H4 (cell line): ENCODE measurements at places on chromosomes 4 and X. TPM values are rescaled to one million over a fixed set of nuclear protein-coding genes. Genes with fewer than 3 reads are reported as not detected.

The SMC1A gene
- 17.7 and 31.8 TPM in 2 replicates for total RNA-seq

The TSPAN7 gene
- 8.8 and 14.6 TPM in 2 replicates for total RNA-seq

The CLNK gene
- not detected in 2 replicates for total RNA-seq

The GC gene
- not detected in 2 replicates for total RNA-seq

The GLRA2 gene
- total RNA-seq: not detected in 2 replicates

The OPHN1 gene
- total RNA-seq: 2.0 and 4.4 TPM in 2 replicates

The PRSS12 gene
- 6.7 and 12.2 TPM in 2 replicates for total RNA-seq

The CYLC1 gene
- not detected in 2 replicates for total RNA-seq

The BCORL1 gene
- total RNA-seq: 0.46 and 1.3 TPM in 2 replicates

The ZNF630 gene
- total RNA-seq: 4.4 and 4.5 TPM in 2 replicates

GRCh38 chr4:119833611-119834010 is 205.0 kb upstream of the PDE5A start:
- DNase-seq: no peak

DNA sequence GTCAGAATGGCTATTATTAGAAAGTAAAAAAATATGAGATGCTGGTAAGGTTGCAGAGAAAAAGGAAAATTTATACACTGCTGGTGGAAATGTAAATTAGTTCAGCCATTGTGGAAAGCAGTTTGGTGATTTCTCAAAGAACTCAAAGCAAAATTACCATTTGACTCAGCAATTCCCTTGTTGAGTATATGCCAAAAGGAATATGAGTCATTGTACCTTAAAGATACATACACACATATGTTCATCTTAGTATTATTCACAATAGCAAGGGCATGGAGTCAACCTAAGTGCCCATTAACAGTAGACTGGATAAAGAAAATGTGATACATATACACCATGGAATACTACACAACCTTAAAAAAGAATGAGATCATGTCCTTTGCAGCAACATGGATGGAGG is 148.2 kb downstream of the COMMD8 start:
- peak; percentile 26 for DNase-seq

DNA sequence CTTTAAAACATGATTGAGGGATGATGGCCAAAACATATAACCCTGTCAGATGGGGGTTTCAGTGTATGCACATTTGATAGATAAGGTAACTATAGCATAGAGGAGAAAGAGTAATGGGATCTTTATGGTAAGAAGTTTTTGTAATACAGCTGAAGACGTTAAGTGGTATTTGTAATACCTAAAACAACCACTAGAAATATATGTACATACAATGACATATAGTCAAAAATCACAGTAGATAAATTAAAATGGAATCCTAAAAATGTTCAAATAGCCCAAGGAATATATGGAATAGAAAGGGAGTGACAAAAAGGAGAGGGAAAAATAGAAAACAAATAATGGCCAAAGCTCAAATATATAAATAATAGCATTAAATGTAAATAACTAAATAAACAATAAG is 371.3 kb upstream of the FSTL5 start:
- no peak for DNase-seq

DNA sequence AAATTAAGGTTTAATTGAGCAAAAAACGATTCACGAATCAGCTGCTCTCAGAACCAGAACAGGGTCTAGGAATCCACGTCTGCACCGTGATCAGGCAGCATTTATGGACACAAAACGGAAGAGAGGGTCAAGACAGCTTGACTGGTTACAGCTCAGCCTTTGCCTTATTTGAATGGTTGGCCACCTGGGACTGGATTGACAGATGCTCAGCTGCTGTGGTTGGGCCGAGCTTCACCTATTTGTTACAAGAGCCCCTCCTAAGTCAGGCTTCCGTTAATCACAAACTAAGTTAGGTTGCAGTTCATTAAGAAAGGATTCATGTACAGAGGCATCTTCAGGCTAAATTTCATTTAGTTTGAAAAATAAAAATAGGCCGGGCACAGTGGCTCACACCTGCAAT is 50.6 kb upstream of the MAN2B2 start:
- no peak for DNase-seq

DNA sequence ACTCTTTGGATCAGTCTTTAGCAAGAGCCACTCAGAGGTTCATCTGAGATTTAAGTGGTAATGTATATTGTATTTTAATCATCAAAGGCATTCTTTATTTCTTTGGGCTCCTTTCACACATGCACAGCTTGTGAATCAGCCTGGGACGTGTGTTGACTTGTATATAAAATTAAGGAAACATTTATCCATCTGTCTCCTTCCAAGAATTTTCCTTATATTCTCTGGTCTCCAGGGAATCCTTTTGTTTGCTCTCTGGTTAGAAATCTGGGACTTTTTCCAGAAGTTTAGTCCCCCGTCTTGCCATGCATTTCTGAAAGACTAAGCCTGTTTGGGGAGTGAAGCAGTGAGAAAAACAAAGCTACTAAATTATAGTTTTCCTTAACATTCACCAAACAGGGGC is 212.3 kb downstream of the DCAF12L2 start:
- no peak for DNase-seq

DNA sequence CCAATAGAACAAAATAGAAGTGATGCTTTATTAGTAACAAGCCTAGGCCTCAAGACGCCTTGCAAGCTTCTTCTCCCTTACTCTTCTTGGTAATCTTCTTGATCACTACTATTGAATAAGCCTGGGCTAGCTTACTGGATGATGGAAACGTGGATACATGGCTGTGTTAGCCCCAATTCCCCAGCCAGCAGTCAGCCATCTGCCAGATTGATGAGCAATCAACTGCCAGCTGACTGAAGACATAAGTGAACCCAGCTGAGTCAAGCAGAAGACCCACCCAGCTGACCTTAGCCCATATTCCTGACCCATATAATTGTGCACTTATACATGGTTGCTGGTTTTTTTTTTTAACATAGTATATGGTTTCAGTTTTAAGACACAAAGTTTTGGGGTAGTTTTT is 130.4 kb downstream of the DHX15 start:
- DNase-seq: no peak

- DNase-seq: no peak
These were observed 10.9 kb downstream of the MTMR1 start for GRCh38 chrX:150704030-150704613.

GRCh38 chr4:3262208-3263052 is 13.5 kb downstream of the MSANTD1 start:
- no peak for DNase-seq

DNA sequence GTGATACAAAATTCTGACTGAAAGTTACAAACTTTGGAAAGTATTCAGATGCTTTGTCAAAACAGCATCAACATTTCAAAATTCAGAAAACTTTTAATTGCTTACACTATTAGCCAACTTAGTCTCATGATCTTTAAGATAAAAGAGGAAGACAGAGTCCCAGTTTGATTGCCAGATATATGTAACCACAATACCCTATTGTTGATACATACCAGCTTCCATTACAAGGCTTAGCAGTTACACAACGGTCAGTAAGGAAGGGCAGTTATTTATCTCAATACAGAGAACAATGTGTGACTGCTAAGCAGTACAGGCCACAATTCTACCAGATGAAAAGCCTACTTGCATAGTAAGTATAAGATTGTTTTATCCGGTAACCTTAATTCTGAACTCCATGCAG is 138.4 kb downstream of the SPANXN3 start:
- no peak for DNase-seq

GRCh38 chrX:7891928-7892327 is 35.3 kb downstream of the PNPLA4 start:
- DNase-seq: no peak

DNA sequence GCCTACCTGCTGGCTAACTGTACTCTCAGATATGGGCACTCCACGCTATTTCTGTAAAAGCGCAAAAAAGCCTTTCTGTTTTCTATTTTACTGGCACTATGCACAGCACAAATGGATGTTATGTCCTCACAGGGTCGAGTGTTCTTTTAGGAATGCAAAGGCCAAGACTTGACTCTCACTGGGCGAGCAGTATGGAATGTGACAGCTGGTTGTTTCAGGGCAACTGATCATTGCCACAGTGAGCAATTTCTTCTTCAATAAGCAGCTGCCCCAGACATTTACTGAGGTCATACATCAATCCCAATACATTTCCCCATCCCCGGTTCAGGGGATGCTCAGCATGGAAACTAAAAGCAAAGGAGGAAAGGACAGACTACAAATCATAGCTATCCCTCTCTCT is 58.2 kb downstream of the PDE5A start:
- DNase-seq: no peak

DNA sequence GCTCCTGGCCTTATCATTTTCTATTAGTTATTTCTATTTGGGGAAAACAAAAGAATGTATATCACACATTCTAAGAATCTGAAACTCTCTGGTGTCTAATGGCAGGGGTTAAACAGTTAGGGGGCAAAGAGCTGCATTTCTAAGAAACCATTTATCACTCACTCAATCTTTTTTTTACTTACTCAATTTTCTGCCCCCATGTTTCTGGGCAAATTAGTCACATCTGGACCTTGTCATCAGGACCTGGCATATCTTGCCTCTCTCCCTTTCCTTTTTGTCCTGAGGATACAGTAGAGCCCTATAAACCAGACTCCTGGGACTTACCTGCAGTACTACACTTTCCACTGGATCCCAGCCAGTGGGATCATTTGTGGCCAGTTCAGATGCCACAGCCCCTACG is 89.1 kb downstream of the ANXA3 start:
- no peak for DNase-seq

DNA sequence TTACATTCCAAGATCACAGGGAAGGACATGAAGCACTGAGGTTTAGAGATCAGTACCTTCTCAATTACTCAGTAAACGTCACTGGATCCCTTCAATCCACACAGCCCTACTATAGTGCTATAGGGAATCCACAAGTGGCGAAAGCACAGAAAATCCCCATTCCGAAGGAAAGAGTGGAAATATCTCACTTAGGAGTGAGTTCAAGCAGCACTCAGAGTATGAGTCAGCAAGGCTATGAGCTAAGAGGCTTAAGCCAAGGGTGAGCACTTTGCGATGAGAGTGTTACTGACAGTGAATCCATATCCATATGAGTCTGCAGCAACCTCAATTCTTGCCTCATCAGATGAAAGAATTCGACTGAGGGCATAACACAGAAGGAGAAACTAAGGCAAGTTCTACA is 165.1 kb downstream of the VSIG4 start:
- DNase-seq: no peak

- DNase-seq: no peak
These were observed 328.2 kb downstream of the DTHD1 start for GRCh38 chr4:36609661-36610060.

- peak; percentile 56 for DNase-seq
These were observed 1735.1 kb downstream of the PCDH7 start for GRCh38 chr4:32455231-32455630.

GRCh38 chr4:64738240-64738639 is 329.0 kb upstream of the TECRL start:
- DNase-seq: no peak

GRCh38 chrX:115713460-115713859 is 152.5 kb downstream of the PLS3 start:
- peak; percentile 13 for DNase-seq

DNA sequence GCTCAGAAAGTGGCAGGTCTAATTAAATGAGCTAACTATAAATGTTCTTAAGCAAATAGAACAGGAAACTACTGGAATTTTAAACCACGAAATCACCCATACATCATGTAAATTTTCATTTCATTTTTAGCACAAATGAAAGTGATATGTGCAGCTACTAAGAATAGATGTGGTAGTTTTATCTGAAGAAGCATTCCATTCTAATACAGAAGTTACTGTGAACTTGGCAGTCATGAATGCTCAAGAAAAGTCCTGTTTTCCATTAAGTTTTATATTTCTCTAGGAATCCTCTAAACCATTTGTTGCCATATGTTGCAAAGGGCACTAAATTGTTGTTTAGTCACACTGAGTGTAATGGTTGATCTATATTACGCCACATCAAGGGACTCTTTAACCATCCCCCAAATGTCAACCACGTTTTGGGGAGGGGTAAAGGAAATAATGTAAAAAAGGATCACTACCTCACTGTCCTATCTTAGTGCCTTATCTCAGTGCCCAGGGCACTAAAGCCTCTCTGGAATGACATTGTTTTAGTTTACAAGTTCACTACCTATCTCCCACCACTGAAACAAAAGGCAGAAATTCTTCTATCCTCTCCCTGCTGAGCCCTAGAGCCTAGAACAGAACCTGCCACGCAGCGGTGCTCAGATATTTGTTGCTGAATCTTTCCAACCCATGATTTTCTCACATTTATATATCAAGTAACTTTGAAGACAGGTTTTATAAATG is 118.0 kb downstream of the SHISA3 start:
- DNase-seq: no peak

DNA sequence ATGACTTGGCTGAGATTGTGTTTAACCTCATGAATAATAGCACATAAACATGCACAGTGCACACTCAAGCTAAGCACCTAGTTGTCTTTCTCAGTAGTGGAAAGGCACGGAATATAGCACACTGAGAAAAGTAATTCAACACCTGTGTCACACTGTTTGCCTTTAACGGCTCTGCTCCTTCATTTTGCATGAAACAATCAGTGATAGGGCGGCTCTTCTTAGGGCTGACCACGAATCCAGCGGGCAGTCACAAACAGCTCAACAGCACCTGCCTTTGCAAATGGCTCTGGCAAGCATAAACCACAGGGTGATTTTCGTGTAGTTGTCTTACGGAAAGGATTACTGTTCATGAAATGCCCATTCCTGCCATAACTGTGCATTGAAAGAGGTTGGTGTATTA is 954.0 kb upstream of the TENM3 start:
- no peak for DNase-seq

DNA sequence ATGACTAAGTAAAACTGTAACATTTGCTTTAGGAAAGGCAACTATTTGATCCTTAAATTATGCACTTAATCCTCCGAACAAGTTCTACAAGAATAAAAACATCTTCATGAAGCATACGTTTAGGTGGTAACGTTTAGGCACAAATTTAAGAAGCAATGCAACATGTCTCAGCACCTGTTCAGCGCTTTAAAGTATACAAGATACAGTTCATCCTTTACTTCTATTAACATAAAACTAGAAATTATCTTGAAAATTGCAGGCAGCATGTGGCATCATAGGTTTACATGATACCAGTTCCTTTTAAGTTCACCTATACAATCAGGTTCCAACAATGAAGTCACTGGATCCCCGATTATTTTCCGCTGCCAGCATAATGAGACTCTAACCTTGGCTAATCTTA is 1.5 kb downstream of the PLA2G12A start:
- DNase-seq: no peak

GRCh38 chr4:181507180-181507835 is 735.9 kb upstream of the TENM3 start:
- no peak for DNase-seq

- DNase-seq: no peak
These were observed at the start of gene SMIM10L2A for GRCh38 chrX:135421932-135422809. Gene SMIM10L2A (plus strand): TSS chrX:135421944. CDS start chrX:135422132, 188 bp downstream.

- no peak for DNase-seq
These were observed 12.3 kb downstream of the DCUN1D4 start for GRCh38 chr4:51855270-51855669.

DNA sequence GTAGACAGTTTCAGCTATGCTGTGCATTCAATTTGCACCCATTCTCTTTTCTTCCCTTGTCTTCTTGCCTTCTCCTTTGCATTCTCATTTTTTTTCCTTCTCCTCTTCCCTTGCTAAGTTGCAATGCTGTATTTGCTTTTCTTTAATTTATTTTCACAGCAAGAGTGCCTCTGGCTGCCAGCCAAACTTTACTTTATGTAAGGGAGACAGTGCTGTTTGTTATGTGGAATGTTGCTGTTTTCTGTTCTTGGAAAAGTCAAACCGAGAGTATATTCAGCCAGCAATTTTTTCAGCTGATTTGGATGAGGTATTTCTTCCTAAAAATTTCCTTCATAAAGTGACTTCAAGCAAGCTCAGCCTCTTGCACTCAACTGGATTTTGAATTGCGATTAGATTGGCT is 1293.4 kb downstream of the ARAP2 start:
- no peak for DNase-seq

- no peak for DNase-seq
These were observed 202.3 kb upstream of the FSTL5 start for GRCh38 chr4:162366146-162366545.
